ENCODE measurements at places on chromosomes 11 and 22. TPM values are rescaled to one million over a fixed set of nuclear protein-coding genes. Genes with fewer than 3 reads are reported as not detected.
A peak's percentile ranks its signal among the peaks of the same experiment; 100 is the strongest.

GRCh38 chr11:36193290-36193619, 96.0 kb downstream of the COMMD9 start:
- H3K4me1 ChIP-seq: no peaks in the 10 kb centered on the region
- H3K27me3 ChIP-seq: no peaks in the 10 kb centered on the region
- no peaks in the 10 kb centered on the region for H3K36me3 ChIP-seq
- no peak overlapping the region for H3K27ac ChIP-seq

DNA sequence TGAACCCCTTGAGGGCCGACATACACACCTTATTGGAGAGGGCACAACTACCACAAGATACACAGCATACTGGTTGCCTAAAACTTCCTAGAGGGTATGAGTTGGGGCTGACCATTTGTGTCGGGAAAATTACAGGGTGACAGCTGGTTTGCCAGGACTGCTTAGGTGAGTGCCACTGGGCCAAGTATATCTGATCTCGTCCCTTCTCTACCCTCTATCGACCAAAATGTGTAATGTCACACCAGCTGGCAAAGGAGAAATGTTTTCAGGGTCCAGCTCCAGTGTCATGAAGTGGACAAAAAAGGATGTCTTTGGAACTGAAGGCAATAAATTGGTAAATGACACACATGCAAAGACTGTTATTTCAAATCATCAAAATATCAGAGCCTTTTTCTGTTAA, 126.1 kb downstream of the PGR start:
- no peaks in the 10 kb centered on the region for H3K4me1 ChIP-seq
- no peaks in the 10 kb centered on the region for H3K36me3 ChIP-seq
- H3K27me3 ChIP-seq: no peaks in the 10 kb centered on the region
- no peak overlapping the region for H3K27ac ChIP-seq
- no peak for DNase-seq

- H3K4me1 ChIP-seq: no peaks in the 10 kb centered on the region
- H3K36me3 ChIP-seq: no peaks in the 10 kb centered on the region
- no peak overlapping the region for H3K27ac ChIP-seq
- no peak overlapping the region for H3K4me3 ChIP-seq
- DNase-seq: no peak
- H3K27me3 ChIP-seq: no peaks in the 10 kb centered on the region
Observed at GRCh38 chr11:94342250-94342649, 37.9 kb downstream of the IZUMO1R start.

GRCh38 chr11:93482556-93482955, 60.6 kb downstream of the SMCO4 start:
- H3K4me1 ChIP-seq: no peaks in the 10 kb centered on the region
- no peak overlapping the region for H3K27ac ChIP-seq
- DNase-seq: no peak
- H3K27me3 ChIP-seq: no peaks in the 10 kb centered on the region
- no peak overlapping the region for H3K4me3 ChIP-seq

DNA sequence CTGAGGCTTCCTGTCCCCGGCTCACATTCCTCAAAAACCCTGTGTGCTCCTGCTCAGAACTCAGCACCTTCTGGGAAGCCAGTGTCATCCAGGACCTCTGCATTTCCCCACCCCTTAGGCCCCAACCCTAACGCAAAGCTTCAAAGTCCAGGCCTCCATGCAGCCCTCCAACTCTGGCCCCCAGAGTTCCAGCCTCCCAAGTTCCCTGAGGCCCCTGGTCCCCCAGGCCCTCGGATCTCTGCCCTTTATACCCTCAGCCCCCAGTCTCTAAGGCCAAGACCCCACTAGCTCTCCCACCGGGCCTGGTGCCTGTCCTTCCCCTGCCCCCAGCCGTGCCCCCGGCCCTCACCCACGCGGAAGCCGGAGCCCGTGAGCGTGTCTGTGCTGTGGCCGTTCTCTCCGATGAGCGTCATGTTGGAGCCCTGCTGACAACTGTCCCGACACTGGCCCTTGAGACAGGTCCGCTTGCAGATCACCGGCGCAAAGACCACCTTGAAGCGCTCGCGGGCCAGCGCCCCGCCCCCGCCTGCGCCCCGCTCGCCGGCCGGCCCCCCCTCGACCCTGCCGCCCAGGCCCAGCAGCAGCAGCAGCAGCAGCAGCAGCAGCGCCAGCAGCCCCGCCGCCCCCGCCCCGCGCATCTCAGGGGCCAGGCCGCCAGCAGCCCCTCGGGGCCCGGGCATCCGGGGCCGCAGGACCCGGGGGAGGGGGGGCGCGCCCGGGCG, 718 bp downstream of the LTBP3 start:
- peak overlapping the region; percentile 51 for H3K4me3 ChIP-seq
- H3K36me3 ChIP-seq: no peaks in the 10 kb centered on the region
- H3K4me1 ChIP-seq: peaks cover 5% of the 10 kb centered on the region
- peak overlapping the region; percentile 87 for H3K27ac ChIP-seq
- H3K27me3 ChIP-seq: no peaks in the 10 kb centered on the region

GRCh38 chr11:103903621-103904323, 132.7 kb upstream of the DDI1 start:
- H3K27ac ChIP-seq: no peak overlapping the region
- H3K36me3 ChIP-seq: no peaks in the 10 kb centered on the region
- H3K27me3 ChIP-seq: no peaks in the 10 kb centered on the region
- H3K4me3 ChIP-seq: no peak overlapping the region
- DNase-seq: peak; percentile 46

GRCh38 chr22:19916006-19916405, 25.6 kb upstream of the COMT start:
- no peaks in the 10 kb centered on the region for H3K4me1 ChIP-seq
- peaks cover 67% of the 10 kb centered on the region for H3K36me3 ChIP-seq
- no peak for DNase-seq
- no peaks in the 10 kb centered on the region for H3K27me3 ChIP-seq
- no peak overlapping the region for H3K27ac ChIP-seq
- no peak overlapping the region for H3K4me3 ChIP-seq

DNA sequence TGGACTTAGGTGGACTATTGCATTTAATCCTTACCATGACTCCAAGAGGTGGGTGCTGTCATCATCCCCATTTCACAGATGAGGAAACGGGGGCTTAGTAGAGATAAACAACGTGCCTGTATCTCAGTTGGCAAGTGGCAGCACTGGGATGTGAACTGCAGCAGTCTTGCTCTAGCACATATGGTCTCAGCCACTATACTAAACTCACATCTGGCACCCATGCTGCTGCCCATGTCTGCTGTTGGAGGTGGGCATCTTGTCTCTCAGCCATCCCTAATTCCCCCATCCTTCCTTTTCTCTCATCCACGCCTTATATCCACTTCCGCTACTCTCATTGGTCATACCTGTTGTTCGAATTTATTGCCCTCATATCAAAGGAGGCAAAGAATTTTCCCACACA, 3.8 kb downstream of the PRG3 start:
- no peak for DNase-seq
- no peak overlapping the region for H3K27ac ChIP-seq
- no peak overlapping the region for H3K4me3 ChIP-seq

The TRIM51 gene
- total RNA-seq: not detected

- H3K27ac ChIP-seq: no peak overlapping the region
- H3K4me3 ChIP-seq: no peak overlapping the region
- peaks cover 3% of the 10 kb centered on the region for H3K4me1 ChIP-seq
- H3K27me3 ChIP-seq: no peaks in the 10 kb centered on the region
- H3K36me3 ChIP-seq: no peaks in the 10 kb centered on the region
- DNase-seq: no peak
Observed at GRCh38 chr11:60942970-60943565, 8.9 kb downstream of the SLC15A3 start.

DNA sequence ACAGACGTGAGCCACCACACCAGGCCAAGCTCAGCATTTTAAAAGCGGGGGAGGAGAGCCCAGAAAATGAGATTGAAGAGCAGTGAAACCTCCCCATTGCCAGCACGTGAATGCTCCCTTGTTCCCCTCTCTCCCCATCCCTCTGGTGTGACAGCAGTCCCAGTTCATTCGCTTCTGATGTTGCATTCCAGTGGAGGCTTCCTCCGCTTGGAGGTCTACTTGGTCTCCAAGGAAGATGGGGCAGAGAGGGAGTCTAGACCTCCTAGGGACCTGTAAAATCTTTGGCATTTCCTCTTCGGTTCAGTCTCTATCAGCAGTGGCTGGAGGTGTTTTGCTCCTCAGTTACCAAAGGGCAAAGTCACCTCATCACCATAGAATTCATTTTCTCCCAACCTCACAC, 30.2 kb upstream of the EP300 start:
- no peak overlapping the region for H3K27ac ChIP-seq
- no peak for DNase-seq
- H3K36me3 ChIP-seq: no peaks in the 10 kb centered on the region

DNA sequence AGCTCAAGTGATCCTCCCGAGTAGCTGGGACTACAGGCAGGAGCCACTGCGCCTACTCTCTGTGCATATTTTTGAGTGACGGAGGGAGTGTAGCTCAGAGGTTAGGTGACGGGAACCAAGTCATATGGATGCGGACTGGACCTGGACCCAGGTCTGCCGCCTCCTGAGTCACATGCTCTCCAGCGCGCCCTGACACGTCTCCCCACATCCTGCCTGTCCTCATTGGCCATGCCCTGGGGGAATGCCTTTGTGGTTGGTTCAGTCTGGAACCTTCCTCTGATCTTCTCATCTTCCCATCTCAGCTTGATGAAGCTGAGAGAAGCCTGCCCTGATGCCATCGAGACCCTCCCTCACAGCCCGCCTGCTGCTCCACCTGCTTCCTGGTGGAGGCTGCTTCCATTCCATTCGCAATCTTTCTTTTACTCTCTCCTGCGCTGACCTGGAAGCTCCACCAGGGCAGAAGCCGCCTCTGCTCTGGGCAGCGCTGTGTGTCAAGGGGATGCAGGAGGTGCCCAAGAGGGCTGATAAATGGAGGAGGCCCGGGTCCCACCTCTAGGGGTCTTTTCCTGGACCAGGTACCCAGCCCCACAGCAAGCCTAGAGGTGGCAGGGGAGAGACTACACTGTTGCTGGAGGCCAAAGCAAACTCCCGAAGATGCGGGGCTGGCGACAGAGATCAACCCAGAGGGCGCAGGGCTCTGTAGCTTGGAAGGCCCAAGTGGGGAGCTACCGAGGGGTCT, 13.9 kb upstream of the BAIAP2L2 start:
- no peaks in the 10 kb centered on the region for H3K36me3 ChIP-seq
- no peak overlapping the region for H3K4me3 ChIP-seq
- no peak overlapping the region for H3K27ac ChIP-seq
- H3K4me1 ChIP-seq: no peaks in the 10 kb centered on the region
- no peaks in the 10 kb centered on the region for H3K27me3 ChIP-seq

- peaks cover 8% of the 10 kb centered on the region for H3K4me1 ChIP-seq
- H3K27me3 ChIP-seq: no peaks in the 10 kb centered on the region
Observed at GRCh38 chr11:62108017-62108750, 15.6 kb upstream of the INCENP start.

DNA sequence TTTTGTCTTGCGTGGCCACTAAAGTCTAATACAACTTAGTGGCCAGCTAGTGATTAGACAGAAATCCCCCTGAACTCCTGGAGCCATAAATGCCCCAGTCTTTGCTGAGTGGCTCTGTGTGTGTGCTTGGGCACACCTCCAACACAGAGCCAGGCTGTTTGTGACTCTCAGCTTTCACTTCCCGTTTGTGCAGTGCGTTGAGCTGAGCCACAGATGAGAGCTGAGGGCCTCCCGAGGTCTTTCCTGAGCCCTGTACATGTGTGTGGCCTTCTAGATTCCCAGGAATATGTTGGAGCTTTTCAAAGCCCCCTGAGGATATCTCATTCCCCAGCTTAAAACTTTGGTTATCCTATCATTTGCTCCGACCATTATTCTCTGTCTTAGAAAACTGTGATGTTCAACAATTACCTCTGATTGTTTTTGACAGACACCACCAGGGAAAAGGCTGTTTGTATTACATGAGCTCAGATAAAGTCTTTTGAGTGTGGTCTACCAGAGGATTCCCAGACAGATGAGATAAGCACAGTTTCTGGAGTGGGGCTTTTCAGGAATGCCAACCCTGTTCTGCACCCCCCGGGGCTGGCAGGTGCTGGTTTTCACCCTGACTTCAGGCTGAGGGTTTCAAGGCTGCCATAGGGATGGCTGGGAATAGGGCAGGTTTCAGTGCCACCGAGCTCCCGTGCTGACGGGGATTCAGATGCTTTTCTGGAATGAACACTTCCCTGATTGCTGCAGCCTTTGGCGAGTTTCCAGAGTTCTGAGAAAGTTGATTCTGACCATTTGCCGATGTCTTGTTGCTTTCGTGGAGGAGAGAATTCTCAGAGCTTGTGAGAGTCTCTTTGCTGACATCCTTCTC, 23.8 kb downstream of the IGHMBP2 start:
- H3K4me3 ChIP-seq: no peak overlapping the region
- H3K36me3 ChIP-seq: no peaks in the 10 kb centered on the region
- H3K27ac ChIP-seq: no peak overlapping the region
- H3K4me1 ChIP-seq: no peaks in the 10 kb centered on the region

The GLYATL2 gene
- total RNA-seq: not detected

DNA sequence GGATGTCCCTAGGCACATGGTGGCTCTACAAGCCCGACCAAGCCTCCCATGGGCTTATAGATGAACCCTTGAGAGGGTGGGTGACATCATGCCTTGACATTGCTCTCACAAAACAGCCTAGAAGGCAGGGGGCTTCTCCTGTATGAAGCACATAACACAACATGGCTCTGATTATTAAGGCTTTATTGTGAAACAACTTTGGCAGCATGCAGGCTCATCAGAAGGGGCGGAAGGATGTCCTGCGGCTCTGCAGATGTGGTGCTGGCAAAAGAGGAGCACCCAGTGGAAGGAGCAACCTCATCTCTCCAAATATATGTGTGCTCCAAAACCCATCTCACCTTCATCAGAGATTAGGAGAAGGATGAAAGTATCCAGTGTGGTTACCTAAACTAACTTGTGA, 100.4 kb downstream of the MPPED2 start:
- H3K36me3 ChIP-seq: no peaks in the 10 kb centered on the region
- no peak for DNase-seq
- H3K27me3 ChIP-seq: no peaks in the 10 kb centered on the region

DNA sequence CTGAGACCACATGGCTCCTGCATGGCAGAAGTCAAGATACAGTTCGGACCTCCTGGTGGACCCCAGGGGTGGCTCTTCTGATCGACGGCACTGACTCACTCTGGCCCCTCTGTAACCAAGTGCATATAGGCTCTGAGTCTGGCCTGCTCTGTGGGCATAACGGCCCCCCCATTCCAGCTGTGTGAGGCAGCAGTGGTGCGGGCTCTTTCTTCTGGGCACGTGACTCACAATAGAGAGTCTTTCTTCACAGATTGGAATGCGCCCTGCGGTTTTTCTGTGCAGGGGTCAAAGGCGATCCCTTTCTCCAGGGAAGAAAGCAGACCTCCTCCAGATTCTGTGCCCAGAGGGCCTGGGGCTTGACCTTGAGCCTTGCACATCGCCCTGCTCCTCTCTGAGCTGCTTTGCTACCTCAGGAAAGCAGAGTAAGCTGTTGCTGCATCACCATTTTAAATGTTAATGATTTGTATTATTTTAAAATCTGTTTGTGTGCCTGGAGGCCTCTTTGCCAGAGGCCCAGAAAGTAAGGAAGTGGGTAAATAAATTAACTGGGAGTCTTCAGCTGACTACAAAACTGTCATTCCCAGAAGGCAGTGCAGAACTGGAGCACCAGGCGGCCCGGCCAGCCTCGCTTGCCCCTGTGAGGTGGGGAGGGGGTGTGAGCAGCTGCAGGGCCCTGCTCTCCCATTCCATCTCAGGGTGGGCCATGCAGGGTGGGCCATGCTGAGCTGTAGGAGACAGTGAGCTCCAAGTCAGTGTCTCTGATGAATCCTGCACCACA, 199.0 kb downstream of the GRIK4 start:
- no peak overlapping the region for H3K4me3 ChIP-seq
- H3K27me3 ChIP-seq: no peaks in the 10 kb centered on the region
- DNase-seq: peak; percentile 22
